Activated CD4-positive, alpha-beta T cell treated with anti-CD3 and anti-CD28 coated beads, Interleukin-2, amount 10 ng/mL, durations not matched to agents 24 days and 14 days (primary cell): ENCODE measurements at places on chromosomes 16 and 17. TPM values are rescaled to one million over a fixed set of nuclear protein-coding genes. Genes with fewer than 3 reads are reported as not detected.

The NLRC3 gene
- 19.1 and 22.1 TPM in 2 replicates for total RNA-seq

The CDRT4 gene
- total RNA-seq: 0.79 and 3.3 TPM in 2 replicates

The CD300A gene
- 14.9 and 15.3 TPM in 2 replicates for total RNA-seq

The MYH8 gene
- not detected in 2 replicates for total RNA-seq

The ZBTB4 gene
- total RNA-seq: 16.0 and 16.1 TPM in 2 replicates

The GAN gene
- total RNA-seq: 14.1 and 14.3 TPM in 2 replicates

The CCT6B gene
- total RNA-seq: 0.40 and 1.3 TPM in 2 replicates

The SMPD3 gene
- 0.09 and 0.40 TPM in 2 replicates for total RNA-seq

The PLCG2 gene
- 6.8 and 6.9 TPM in 2 replicates for total RNA-seq

The CMTM4 gene
- 3.5 and 5.0 TPM in 2 replicates for total RNA-seq

The MGAT5B gene
- 0.21 and 0.51 TPM in 2 replicates for total RNA-seq

The KRT9 gene
- total RNA-seq: not detected in 2 replicates

The SMIM36 gene
- total RNA-seq: not detected in 2 replicates

The DVL2 gene
- 71.1 and 77.7 TPM in 2 replicates for total RNA-seq

GRCh38 chr17:76816590-76817135, 51.5 kb upstream of the MGAT5B start:
- peak; percentile 89 for DNase-seq
- peaks cover 7% of the 10 kb centered on the region for H3K4me1 ChIP-seq
- peak overlapping the region; percentile 16 for H3K27ac ChIP-seq
- no peak overlapping the region for H3K4me3 ChIP-seq
- no peaks in the 10 kb centered on the region for H3K36me3 ChIP-seq

DNA sequence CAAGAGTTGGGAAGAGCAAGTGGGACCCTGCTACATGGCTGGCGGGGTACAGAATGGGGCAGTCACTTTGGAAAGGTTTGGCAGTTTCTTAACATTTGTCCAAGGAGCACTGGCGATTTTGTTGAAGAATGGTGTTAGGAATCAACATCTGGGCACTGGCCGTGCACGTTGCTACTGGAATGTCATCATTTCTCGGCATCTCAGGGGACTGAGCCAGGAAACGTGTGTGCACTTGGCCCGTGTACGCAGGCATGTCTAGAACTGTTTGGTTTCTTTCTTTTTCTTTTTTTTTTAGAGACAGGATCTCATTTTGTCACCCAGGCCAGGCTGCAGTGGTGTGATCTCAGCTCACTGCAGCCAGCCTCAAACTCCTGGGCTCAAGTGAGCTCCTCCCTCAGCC, 17.3 kb upstream of the FOXK2 start:
- no peaks in the 10 kb centered on the region for H3K27me3 ChIP-seq
- H3K4me1 ChIP-seq: peaks cover 16% of the 10 kb centered on the region
- no peaks in the 10 kb centered on the region for H3K36me3 ChIP-seq
- H3K4me3 ChIP-seq: no peak overlapping the region
- DNase-seq: no peak

- peak; percentile 71 for DNase-seq
- H3K4me1 ChIP-seq: peaks cover 29% of the 10 kb centered on the region
- H3K27me3 ChIP-seq: peaks cover 15% of the 10 kb centered on the region
- H3K4me3 ChIP-seq: peak within 1 kb of the TSS; percentile 69
- H3K36me3 ChIP-seq: peaks cover 5% of the 10 kb centered on the region
These were observed at the start of gene SLC16A11 for GRCh38 chr17:7043497-7044198. Gene SLC16A11 (minus strand): TSS chr17:7044092. CDS start chr17:7043513, 579 bp downstream.

DNA sequence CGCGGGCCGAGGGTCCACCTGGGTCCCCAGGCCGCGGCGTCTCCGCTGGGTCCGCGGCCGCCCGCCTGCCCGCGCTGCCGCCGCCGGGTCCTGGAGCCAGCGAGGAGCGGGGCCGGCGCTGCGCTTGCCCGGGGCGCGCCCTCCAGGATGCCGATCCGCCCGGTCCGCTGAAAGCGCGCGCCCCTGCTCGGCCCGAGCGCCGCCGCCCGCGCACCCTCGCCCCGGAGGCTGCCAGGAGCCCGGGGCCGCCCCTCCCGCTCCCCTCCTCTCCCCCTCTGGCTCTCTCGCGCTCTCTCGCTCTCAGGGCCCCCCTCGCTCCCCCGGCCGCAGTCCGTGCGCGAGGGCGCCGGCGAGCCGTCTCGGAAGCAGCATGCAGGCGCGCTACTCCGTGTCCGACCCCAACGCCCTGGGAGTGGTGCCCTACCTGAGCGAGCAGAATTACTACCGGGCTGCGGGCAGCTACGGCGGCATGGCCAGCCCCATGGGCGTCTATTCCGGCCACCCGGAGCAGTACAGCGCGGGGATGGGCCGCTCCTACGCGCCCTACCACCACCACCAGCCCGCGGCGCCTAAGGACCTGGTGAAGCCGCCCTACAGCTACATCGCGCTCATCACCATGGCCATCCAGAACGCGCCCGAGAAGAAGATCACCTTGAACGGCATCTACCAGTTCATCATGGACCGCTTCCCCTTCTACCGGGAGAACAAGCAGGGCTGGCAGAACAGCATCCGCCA, 504 bp downstream of the FOXC2 start:
- no peaks in the 10 kb centered on the region for H3K36me3 ChIP-seq
- peak overlapping the region; percentile 15 for H3K4me3 ChIP-seq
- H3K27me3 ChIP-seq: peaks cover 68% of the 10 kb centered on the region
- H3K4me1 ChIP-seq: peaks cover 7% of the 10 kb centered on the region
- DNase-seq: no peak

GRCh38 chr17:1732833-1733321, 8.4 kb downstream of the WDR81 start:
- peaks cover 30% of the 10 kb centered on the region for H3K36me3 ChIP-seq
- DNase-seq: no peak
- H3K27ac ChIP-seq: no peak overlapping the region
- peaks cover 13% of the 10 kb centered on the region for H3K4me1 ChIP-seq
- no peaks in the 10 kb centered on the region for H3K27me3 ChIP-seq
- no peak overlapping the region for H3K4me3 ChIP-seq

GRCh38 chr17:14856176-14856575, 408.9 kb downstream of the PMP22 start:
- H3K27me3 ChIP-seq: no peaks in the 10 kb centered on the region
- no peak overlapping the region for H3K27ac ChIP-seq
- H3K4me3 ChIP-seq: no peak overlapping the region
- no peaks in the 10 kb centered on the region for H3K36me3 ChIP-seq
- no peaks in the 10 kb centered on the region for H3K4me1 ChIP-seq

DNA sequence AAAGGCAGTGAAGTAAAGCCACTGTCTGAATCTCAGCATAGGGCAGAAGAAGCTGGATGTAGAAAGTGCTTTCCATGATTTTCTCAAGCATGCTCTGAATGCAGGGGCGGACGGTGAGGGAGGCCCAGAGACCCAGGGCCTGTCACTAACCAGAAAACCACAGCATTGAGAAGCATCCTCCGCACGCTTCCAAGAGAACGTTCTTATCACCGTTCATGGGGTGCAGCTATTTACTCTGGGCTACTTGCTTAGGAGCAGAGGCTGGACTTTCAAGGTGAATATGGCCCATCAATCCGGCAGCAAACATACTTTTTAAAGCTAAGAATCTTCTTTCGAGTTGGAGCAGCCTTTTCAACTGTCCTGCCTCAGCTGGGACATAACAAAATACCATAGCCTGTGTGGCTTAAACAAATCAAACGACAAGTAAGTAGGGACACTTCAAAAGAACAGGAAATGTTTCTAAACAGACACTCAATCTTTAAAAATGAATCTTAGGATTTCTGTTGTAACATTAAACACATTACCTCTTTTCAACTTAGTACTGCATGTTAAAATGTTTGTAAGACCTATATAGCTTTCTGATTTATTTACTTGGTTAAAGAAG, 46.5 kb upstream of the CDRT4 start:
- no peak overlapping the region for H3K27ac ChIP-seq
- no peak overlapping the region for H3K4me3 ChIP-seq
- H3K36me3 ChIP-seq: peaks cover 13% of the 10 kb centered on the region
- H3K4me1 ChIP-seq: peaks cover 4% of the 10 kb centered on the region

- no peak for DNase-seq
- no peaks in the 10 kb centered on the region for H3K36me3 ChIP-seq
- H3K4me3 ChIP-seq: no peak overlapping the region
These were observed 26.0 kb upstream of the IRX6 start for GRCh38 chr16:55297910-55298479.

GRCh38 chr17:46979147-46979863, at the start of gene RPRML:
Gene RPRML (minus strand): TSS chr17:46979253. CDS start chr17:46979007, 246 bp downstream.
- peak within 1 kb of the TSS; percentile 72 for H3K27ac ChIP-seq
- H3K36me3 ChIP-seq: peaks cover 2% of the 10 kb centered on the region
- peak; percentile 79 for DNase-seq
- peaks cover 51% of the 10 kb centered on the region for H3K27me3 ChIP-seq

- H3K4me3 ChIP-seq: no peak overlapping the region
- no peak overlapping the region for H3K27ac ChIP-seq
- peaks cover 21% of the 10 kb centered on the region for H3K4me1 ChIP-seq
- peak; percentile 12 for DNase-seq
These were observed 17.2 kb upstream of the N4BP1 start for GRCh38 chr16:48627148-48627547.

GRCh38 chr17:28700830-28701492, 10.7 kb downstream of the PROCA1 start:
- peaks cover 66% of the 10 kb centered on the region for H3K36me3 ChIP-seq
- no peak overlapping the region for H3K27ac ChIP-seq
- no peak overlapping the region for H3K4me3 ChIP-seq
- H3K27me3 ChIP-seq: no peaks in the 10 kb centered on the region
- peaks cover 7% of the 10 kb centered on the region for H3K4me1 ChIP-seq

- no peaks in the 10 kb centered on the region for H3K27me3 ChIP-seq
- H3K4me1 ChIP-seq: peaks cover 51% of the 10 kb centered on the region
- peaks cover 1% of the 10 kb centered on the region for H3K36me3 ChIP-seq
- peak; percentile 87 for DNase-seq
- H3K27ac ChIP-seq: peak overlapping the region; percentile 91
- H3K4me3 ChIP-seq: peak overlapping the region; percentile 72
These were observed 10.0 kb upstream of the NOS2 start for GRCh38 chr17:27810211-27810901.

GRCh38 chr17:48519427-48519826, 11.4 kb downstream of the HOXB1 start:
- peaks cover 45% of the 10 kb centered on the region for H3K27me3 ChIP-seq
- H3K4me3 ChIP-seq: no peak overlapping the region
- peaks cover 20% of the 10 kb centered on the region for H3K4me1 ChIP-seq
- DNase-seq: no peak

DNA sequence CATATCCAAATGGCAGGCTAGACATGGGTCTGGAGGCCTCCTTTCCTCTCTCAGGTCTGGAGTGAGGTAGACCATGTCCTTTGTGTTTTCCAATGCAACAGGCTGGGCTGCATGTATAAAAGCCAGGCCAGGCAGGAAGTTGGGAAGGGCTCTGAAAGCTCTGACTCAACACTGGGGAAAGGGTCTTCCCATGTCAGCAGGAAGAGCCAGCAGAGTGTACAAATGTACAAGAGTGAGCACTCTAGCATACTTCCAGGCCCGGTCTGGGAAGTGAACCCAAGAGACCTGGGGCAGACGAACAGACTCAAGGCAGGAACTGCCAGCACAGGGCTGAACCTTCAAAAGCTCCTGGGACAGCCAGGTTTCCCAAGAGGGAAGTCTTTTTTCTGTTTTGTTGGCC, 7.0 kb downstream of the ATPAF2 start:
- no peak overlapping the region for H3K4me3 ChIP-seq
- H3K4me1 ChIP-seq: peaks cover 21% of the 10 kb centered on the region
- no peak for DNase-seq
- H3K27ac ChIP-seq: peak overlapping the region; percentile 37

- peaks cover 61% of the 10 kb centered on the region for H3K27me3 ChIP-seq
- H3K4me3 ChIP-seq: no peak overlapping the region
- no peak for DNase-seq
These were observed 1.6 kb downstream of the VAT1L start for GRCh38 chr16:77790009-77790372.

DNA sequence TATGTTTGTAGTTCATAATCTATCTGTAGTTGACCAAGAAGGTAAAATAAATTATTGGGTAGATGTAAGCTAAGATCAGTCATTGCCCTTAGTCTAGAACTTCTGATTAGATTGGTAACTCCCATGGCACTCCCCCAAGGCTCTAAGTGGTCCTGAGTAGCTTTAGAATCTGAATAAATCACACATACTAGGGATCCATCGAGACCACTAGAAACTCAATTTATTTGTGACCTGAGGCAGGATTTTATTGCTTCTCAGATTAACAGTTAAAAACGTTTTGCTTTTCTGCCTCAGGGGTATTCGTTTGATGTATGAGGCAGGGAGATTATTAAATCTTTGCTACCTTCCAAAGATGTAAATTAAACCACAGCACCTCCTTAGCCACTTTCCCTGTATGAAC, 24.9 kb downstream of the CMTR2 start:
- peaks cover 30% of the 10 kb centered on the region for H3K27me3 ChIP-seq
- no peak overlapping the region for H3K4me3 ChIP-seq
- peaks cover 2% of the 10 kb centered on the region for H3K4me1 ChIP-seq
- H3K36me3 ChIP-seq: no peaks in the 10 kb centered on the region
- no peak overlapping the region for H3K27ac ChIP-seq

GRCh38 chr17:72565758-72566157, 444.9 kb downstream of the SOX9 start:
- peaks cover 10% of the 10 kb centered on the region for H3K4me1 ChIP-seq
- no peak for DNase-seq
- H3K27ac ChIP-seq: no peak overlapping the region

DNA sequence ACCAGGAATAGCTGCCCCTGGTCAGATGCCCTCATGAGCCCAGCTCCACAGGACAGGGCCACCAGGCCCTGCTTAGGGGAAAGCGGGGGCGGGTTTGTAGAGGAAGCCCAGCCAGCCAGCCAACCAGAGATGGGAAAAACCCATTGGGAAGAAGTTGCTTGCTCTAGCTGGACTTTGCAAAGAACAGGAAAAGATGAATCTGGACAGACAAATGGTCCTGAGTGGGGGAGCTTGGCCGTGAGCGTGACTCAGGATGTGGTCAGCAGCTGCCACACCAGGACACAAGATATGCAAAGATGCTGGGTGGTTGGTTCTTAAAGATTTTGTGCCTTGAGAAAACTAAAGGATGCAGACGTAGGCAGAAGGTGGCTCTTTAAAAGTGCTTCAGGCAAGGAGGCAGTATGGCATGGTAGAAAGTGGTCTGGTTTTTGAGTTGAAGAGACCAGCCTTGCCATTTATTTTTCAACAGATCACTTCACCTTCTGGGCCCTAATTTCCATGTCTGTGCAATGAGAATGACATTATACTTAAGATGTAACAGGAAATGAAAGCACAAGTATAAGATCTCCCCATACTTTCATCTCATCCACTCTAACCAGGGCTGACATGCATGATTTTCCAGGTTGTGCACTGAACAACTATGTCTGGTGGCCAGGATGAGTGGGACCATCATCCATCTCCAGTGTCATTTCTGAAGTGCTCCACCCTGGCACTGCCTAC, 27.8 kb upstream of the HEATR6 start:
- DNase-seq: peak; percentile 35
- H3K4me3 ChIP-seq: no peak overlapping the region
- peaks cover 13% of the 10 kb centered on the region for H3K4me1 ChIP-seq
- no peaks in the 10 kb centered on the region for H3K36me3 ChIP-seq
- no peak overlapping the region for H3K27ac ChIP-seq

- peak overlapping the region; percentile 47 for H3K4me3 ChIP-seq
- H3K27ac ChIP-seq: peak overlapping the region; percentile 93
- H3K27me3 ChIP-seq: peaks cover 5% of the 10 kb centered on the region
- peaks cover 35% of the 10 kb centered on the region for H3K4me1 ChIP-seq
- no peaks in the 10 kb centered on the region for H3K36me3 ChIP-seq
These were observed 75.3 kb upstream of the TBC1D3K start for GRCh38 chr17:37848690-37849616.

- peaks cover 18% of the 10 kb centered on the region for H3K27me3 ChIP-seq
- H3K4me1 ChIP-seq: peaks cover 15% of the 10 kb centered on the region
- no peaks in the 10 kb centered on the region for H3K36me3 ChIP-seq
- DNase-seq: no peak
- H3K4me3 ChIP-seq: no peak overlapping the region
These were observed 26.0 kb downstream of the CD300LF start for GRCh38 chr17:74686761-74687160.

GRCh38 chr17:50624321-50624934, 10.3 kb upstream of the ABCC3 start:
- peaks cover 8% of the 10 kb centered on the region for H3K4me1 ChIP-seq
- H3K27me3 ChIP-seq: peaks cover 24% of the 10 kb centered on the region
- H3K36me3 ChIP-seq: no peaks in the 10 kb centered on the region
- H3K4me3 ChIP-seq: no peak overlapping the region
- H3K27ac ChIP-seq: no peak overlapping the region
